ENCODE measurements at places on chromosomes 5 and 9. TPM values are rescaled to one million over a fixed set of nuclear protein-coding genes. Genes with fewer than 3 reads are reported as not detected.

- no peak for DNase-seq
Measured at GRCh38 chr9:115444959-115445358, 327.0 kb upstream of the TNC start.

DNA sequence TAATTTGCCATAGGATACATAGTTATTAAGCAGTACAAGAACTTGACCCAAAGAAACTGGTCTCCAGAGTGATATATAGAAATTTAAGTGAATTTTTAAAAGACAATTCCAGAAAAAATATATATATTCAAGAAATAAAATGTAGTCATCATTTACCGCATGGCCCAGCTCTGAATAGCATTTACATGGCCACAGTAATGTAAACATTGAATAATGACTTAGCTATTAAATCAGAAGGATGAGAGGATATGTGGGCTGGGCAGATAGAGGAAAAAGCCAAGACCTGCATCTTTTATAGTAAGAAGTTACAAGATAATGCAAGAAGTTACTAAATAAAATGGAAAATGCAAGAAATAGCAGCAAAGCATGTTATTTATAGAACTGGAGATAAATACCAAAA is 405.2 kb upstream of the WWC1 start:
- no peak for DNase-seq

DNA sequence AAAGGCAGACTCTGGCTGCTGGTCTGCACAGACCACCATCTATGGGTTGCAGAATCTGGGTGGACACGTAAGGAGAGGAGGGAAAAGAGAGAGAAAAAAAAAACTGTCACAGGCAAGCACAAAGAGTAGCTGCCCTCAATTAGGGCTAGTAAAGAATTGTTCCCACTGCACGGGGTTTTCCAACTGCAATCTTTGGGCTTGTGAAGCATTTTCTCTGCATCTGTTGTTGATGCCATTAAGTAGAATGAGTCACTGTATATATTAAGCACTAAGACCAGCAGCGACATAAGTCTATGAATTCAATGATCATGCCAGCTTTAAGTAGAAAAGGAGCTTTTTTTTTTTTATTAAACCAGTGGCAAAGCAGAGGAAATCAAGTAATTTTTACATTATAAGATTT is 40.2 kb downstream of the MED10 start:
- DNase-seq, result no peak

GRCh38 chr5:153459051-153459743 is 31.3 kb upstream of the GRIA1 start:
- DNase-seq, result no peak

DNA sequence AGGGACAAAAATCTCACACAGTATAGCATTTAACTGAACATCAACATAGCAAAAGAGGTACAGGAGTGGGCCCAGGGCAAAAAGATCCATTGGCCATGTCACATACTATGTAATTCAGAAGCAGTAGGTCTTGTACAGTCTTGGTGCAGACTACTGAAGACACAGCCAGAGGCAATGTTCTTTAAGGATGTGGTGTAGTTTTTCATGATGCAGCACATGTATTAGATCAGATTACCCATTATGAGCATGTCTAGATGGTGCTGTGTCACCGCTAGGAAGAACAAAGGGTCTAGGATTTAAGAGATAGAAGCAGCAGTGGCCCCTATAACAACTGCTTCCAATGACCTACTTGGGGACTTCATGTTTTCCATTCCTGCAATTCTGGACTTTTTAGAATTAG is 610.4 kb upstream of the MEF2C start:
- peak; percentile 21 for DNase-seq

DNA sequence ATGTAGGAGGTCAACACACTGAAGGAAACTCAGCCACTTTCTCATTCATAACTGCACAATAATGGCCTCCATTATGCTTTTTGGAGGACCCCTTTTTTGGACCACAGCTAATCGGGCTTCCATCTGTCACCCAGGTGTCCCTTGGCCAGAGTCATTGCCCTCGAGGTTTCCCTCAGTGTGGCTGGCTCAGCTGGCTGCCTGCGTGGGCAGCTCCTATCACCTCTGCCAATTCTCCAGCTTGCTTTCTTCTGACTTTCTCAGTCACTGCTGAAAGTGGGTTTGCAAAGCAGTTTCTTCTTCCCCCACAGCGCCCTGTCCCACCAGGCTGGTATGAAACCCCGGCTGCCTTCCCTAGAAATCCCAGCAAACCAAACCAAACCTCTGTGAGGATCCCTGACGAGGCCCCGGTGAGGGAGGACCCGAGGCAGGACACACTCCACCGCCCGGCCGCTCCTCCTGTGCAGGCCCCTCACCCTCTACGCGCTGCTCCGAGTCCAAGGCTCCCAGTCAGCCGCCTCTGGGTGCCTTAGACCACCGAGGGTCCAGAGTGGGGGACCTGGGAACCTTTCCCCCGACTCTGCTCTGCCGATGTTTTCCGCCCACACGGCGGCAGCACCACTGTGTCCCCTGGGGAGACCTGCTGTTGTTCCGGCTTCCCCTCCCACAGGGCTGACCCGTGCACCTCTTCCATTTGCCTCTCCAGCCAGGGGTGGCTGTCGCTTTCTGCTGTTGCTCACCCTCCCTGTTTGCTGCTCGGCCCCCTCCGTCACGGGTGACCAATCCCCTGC is 109.5 kb downstream of the TENT4A start:
- no peak for DNase-seq

DNA sequence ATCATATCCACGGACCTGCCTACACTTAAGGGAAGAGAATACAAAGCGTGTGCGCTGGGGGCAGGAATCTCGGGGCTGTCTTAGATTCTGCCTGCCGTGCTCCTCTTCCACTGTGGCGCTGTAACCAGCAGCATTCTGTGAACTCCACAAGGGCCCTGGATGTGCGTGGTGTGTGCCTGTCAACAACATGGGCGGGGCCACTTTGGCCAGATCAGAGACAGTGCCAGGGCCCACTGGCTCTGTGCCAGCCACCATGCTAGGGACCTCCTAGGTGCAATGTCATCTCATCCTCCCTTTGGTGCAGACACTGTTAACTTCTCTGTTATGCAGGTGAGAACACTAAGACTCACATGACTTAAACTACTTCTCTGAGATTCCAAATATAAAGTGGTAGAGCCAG is 113.7 kb downstream of the COL23A1 start:
- no peak for DNase-seq

GRCh38 chr9:73683862-73684591 is 532.4 kb downstream of the ANXA1 start:
- peak; percentile 97 for DNase-seq

DNA sequence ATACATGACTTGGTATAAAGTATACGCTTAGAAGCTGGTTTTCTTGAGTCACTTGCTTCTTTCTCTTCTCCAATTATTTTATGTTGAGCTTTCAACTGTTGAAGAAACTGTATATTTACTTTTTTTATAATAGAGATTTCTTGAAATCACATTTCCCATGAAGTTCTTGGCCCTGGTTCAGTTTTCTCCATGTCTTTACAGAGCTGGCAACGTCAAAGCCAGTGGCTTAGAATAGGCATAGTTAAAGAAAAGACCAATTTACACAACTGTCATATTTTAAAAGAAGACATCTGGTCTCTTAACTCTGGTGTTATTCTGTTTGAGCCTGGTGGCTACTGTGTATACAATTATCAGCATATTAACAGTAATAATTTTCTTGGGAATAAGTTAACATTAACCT is 1249.3 kb downstream of the CDH12 start:
- DNase-seq, result no peak

XRCC4 gene
- total RNA-seq, result 11.3 TPM

GRCh38 chr5:37112383-37112991 is 136.7 kb downstream of the CPLANE1 start:
- peak; percentile 14 for DNase-seq

All from bronchial epithelial cell (primary cell).